ENCODE measurements at places on chromosomes 6 and 20.
A peak's percentile ranks its signal among the peaks of the same experiment; 100 is the strongest.

- DNase-seq: no peak
Observed at GRCh38 chr20:38277285-38277684, 16.8 kb upstream of the KIAA1755 start.

GRCh38 chr6:387293-387741 is 4.2 kb upstream of the IRF4 start:
- no peak for DNase-seq

DNA sequence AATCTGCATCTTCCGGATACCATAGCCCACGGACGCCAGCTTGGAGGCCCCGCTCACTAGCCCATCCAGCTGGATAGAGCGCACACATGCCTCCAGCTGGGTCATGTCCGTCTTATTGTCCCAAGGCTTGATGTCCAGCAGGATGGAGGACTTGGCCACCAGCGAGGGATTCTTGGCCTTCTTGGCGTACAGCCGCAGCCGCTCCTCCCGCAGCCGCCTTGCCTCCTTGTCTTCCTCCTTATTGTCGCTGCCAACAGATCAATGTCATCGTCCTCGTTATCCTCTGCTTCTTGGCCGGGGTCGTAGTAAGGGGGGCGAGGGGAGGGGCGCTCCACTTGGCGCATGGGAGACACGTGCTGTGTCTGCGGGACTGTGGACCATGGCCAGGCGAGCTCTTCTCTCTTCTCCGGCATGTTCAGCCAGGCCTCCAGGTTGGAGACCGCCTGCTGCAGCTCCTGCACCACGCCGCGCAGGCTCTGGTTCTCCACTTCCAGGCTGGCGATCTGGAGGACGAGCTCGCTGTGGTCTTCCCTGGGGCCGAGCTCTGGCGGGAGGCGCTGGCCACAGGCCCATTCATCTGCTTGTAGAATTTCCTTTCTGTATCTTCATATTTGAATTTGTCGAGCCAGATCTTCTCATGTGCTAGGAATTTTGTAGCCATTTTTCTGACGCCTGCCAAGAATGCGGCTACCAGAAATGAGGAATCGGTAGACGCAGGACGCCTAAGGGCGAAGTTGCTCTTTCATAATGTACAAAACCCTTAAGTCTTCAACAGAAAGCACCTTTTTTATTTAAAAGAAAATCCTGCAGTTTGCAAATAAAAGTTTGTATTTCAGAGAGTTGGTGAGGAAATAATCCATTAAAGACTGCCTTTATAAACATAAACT is 60.1 kb upstream of the PTPRK start:
- DNase-seq: peak; percentile 74

DNA sequence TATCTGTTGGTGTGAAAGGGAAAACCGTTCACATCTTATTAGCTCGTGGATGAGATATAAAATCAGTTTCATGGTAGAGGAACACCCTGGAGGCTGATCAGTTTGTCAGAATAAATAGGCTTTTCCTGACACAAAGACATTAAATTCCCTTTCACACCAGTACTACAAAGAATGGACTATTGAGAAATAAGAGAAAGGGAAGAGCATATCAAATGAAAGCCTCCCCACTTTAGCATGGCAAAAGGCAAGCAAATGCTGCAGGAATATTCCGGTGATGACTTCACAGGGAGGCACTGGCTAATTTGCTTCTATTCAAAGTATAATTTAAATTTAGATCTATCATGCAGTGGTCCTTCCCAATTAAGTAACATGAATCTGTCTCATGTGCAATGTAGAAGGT is 115.9 kb upstream of the AGPAT4 start:
- no peak for DNase-seq

GRCh38 chr20:41716436-41716835 is 98.3 kb upstream of the CHD6 start:
- no peak for DNase-seq

DNA sequence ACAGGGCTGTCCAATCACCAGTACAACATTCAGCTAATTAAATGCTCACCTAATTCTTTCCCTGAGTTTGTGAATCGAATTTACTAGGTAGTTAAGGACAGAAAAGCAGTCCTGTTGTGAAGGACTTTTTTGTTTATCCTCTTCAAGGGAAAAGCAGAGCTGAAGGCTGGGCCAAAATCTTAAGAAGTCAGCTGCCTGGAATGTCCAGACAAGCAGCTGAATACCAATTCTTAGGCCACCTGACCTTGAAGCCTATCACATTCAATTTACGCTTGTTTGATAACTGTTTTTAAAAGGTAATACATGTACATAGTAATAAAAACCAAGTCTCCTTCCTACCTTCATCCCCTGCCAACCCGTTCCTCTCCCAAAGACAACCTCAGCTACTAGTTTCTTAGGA is 56.4 kb downstream of the UQCC1 start:
- DNase-seq: no peak

DNA sequence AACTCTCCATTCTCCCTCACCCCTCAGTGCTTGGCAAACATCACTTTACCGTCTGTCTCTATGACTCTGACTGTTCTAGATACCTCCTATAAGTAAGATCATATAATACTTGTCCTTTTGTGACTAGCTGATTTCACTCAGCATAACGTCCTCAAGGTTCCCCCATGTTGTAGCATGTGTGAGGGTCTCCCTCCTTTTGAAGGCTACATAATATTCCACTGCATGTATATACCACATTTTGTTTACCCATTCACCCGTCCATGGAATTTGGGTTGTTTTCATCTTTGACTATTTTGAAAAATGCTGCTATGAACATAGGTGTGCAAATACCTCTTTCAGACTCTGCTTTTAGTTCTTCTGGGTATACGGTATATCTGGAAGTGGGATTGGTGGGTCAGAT is 28.3 kb downstream of the CTCFL start:
- no peak for DNase-seq

GRCh38 chr20:34639755-34640222 is 37.1 kb downstream of the PIGU start:
- DNase-seq: no peak

DNA sequence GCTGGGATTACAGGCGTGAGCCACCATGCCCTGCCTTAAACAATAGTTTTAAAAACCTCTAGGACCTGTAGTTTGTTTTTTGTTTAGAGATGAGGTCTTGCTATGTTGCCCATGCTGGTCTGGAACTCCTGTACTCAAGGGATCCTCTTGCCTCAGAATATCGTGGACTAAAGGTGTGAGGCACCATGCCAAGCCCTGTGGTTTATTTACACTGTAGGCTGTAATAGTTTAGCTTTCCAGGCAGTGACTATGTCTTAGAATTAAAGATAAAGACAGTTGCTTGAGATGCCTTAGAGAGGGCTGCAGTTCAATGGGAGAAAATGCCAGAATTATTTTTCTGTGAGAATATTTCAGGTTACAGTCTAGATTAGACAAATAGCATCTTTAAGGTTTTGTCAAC is 72.9 kb downstream of the SGK1 start:
- no peak for DNase-seq

DNA sequence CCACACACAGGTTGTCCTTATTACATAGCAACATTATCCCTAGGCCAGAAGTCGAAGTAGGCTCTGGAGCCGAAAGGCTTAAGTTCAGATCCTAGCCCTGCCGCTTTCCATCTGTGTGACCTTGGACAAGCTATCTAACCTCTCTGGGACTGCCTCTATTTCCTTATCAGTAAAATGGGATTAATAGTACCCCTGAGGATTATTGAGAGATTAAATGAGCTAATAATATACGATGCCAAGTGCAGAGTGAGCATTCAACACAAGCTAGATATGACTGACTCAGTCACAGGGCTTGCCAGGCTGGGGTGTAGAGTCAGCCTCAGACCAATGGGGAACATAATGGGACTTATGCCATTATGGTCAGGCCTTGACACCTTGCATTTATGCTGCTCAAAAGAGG is 8.9 kb upstream of the SPATA2 start:
- no peak for DNase-seq

DNA sequence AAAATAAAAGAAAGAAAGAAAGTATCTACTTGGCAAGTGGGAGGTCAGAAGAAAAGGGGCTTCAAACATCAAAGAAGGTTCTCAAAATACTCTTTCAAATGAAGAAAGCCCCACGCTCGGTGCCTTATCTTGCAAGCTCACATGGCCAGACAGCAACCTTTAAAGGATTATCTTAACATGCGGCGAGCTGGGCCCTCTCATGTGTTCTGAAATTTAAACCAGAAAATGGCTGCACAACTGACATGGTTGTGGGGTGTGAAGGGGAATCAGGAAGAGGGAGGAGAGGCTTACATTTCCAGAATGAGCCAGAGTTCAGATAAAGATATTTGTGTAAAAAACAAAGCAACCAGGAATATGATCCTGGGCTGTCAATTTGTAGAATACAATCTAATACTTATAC is 363.1 kb downstream of the PRKN start:
- DNase-seq: no peak

- DNase-seq: no peak
Observed at GRCh38 chr20:18637224-18637623, 49.4 kb downstream of the DTD1 start.

GRCh38 chr6:25303254-25303653 is 24.1 kb downstream of the CARMIL1 start:
- no peak for DNase-seq

- DNase-seq: no peak
Observed at GRCh38 chr20:33076662-33077372, 2.6 kb upstream of the BPIFB4 start.

DNA sequence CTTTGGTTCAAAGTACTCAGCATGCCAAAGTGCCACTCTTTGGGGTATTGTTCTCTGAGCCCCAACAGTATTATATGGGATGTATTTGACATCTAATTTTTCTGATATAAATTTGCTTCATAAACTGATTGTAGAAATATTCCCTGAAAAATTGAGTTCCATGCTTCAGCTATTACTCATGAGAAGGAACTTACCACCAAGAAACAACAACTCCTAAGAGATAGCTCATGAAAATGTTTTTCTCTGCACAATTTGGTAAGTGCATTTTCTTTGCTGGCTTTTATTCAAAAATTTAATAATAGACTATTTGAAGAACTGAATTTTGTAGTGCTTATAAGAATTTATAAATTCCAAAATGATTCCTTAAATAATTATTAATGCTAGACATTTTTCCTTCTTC is 12.8 kb upstream of the TPD52L1 start:
- DNase-seq: no peak

DNA sequence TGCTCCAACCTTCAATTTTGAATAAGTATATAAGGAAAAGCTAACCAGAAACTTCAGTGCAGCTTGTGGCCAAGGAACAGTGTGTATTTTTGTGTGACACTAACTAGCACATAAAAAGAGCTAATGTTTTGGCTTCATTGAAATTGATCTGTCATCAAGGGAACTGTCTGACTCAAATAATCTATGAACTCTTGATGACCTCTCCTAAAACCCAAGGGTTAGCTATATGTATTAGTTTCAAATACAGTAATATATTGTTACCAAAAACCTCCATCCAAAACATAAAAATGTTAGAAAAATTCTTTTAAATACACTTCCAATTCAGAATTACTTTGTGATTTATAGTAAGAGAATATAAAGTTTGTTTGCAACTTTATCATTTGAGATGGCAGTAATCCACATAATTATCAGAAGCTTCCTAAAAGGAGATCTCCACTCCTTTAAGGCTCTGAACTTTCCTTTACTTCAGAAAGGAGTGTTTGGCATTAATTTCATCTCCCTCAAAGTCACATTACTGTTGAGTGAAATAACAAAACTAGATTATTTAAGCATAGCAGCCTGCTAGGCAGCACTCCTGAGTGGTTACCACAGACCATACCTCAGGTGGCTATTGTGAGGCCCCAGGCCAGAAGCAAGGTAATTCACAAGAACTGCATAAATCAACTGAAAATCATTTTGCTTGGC is 46.3 kb upstream of the HSF2 start:
- no peak for DNase-seq

- no peak for DNase-seq
Observed at GRCh38 chr6:162108041-162108440, 619.5 kb downstream of the PRKN start.

DNA sequence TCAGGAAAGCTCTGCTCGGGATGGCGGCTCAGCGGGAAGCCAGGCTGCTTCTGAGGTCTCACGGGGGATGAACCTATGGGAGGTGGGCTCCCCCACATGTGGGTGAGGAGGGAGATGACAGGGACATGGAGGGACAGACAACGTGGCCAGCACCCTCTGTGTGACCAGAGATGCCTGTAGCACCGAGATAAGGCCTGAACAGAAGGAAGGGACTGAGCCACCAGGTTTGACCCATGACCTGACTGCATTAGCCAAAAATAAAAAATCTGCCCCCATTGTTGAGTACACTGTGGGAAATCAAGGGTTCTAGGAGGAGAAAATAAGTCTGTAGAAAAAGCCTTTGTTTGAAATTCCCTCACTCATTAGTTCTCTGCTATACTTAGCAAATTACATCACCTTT is 105.7 kb downstream of the RNASET2 start:
- no peak for DNase-seq

- no peak for DNase-seq
Observed at GRCh38 chr20:23446505-23446904, 6.2 kb downstream of the CST11 start.

GRCh38 chr6:163679753-163680152 is 265.2 kb downstream of the QKI start:
- no peak for DNase-seq

GRCh38 chr6:21895555-21895954 is 302.0 kb downstream of the SOX4 start:
- no peak for DNase-seq

DNA sequence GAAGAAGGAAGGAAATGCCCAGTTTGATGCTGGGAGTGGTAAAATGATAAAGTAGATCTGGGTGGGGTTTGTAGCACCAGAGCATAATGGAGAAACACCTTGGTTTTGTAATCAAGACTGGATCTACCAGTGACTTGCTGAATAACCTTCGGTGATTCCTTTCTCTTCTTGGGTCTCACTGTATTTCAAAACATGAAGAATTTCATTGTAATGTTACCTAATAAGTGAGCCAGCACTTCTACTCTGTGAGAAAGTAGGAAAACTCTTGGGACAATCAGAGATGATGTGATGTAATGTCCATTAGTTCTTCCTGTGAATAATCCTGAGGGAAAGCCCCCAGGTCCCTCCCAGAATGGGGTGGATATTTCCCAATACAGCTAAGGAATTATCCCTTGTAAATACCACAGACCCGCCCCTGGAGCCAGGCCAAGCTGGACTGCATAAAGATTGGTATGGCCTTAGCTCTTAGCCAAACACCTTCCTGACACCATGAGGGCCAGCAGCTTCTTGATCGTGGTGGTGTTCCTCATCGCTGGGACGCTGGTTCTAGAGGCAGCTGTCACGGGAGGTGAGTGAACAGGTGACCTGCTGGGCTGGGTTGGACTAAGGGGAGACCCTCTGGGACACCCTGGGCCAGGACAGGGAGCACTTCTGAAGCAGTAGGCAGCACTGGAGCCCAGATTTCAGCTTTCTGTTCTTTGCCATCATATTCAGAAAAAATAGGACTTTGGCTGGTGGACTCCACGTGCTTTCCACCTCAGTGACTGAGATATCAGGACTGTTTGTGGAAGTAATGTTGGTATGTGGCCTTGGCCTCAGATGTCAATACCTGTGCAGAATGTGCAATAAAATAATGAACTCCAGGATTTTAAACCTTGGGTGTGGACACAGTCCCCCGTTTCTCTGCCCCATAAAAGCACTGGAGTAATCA is at the start of gene PI3:
PI3 (plus strand) TSS at position 469 of the 931 bp plus-strand sequence; CDS start at position 490, 21 bp downstream.
- no peak for DNase-seq

GRCh38 chr20:10137533-10137932 is 81.1 kb upstream of the SNAP25 start:
- no peak for DNase-seq

- no peak for DNase-seq
Observed at GRCh38 chr6:6724539-6725467, 136.3 kb downstream of the LY86 start.

- peak; percentile 51 for DNase-seq
Observed at GRCh38 chr6:169803816-169804340, 52.5 kb downstream of the ERMARD start.
